ENCODE measurements at places on chromosomes 11 and 22. TPM values are rescaled to one million over a fixed set of nuclear protein-coding genes. Genes with fewer than 3 reads are reported as not detected.
A peak's percentile ranks its signal among the peaks of the same experiment; 100 is the strongest.

The GAS2L1 gene
- total RNA-seq: 8.2 TPM

DNA sequence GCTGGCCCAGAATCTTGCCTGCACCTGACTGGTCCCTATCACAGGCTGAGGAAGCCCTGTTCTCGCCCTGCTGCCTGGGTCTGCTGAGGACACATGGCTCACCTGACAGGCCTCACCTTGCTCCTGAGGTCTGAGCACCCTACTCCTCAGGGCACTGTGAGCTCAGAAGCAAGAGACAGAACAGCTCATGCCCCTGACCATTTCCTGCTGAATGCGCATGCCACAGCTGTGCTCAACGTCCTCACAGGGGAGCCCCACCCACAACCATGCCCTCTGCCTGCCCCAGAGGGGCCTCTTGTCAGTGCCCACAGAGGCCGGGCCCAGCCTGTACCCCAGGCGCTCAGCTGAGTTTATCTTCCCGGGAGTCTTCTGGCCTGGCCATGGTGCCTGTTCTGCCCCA lies 2.8 kb upstream of the TSPO start:
- no peak for DNase-seq

- DNase-seq: no peak
These were observed 78.8 kb downstream of the DDIAS start for GRCh38 chr11:82980292-82980691.

DNA sequence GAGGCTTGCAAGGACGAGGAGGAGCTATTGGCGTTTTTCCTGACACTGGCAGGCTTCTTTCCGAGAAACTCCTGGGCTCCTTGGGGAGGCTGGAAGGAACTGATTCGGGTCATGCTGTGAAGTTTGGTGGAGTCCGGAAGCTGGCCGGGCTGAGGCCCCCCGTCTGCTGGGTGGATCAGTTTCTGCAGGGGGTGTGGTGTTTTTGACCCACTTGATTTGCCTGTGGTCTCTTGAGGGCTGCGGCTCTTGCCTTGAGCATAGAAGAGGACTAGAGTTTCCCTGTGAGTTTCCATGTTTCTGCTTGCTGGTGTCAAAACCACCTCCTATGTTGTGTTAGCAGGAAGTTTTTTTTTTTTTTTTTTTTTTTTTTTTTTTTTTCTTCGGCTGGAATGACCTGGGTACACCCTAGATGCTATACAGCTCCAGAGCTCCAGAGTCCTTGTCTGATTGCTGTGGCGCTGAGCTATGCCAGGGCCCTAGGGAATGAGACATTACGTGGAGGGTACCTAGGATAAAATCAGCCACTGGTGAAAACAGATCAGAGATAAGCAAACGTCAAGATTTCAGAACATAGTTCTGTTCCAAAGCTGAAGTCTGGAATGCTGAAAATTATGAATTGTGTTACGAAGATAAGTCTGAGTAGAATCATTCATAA lies 728 bp downstream of the TBC1D22A start:
- peak; percentile 70 for DNase-seq

The SCO2 gene
- 1.0 TPM for total RNA-seq

DNA sequence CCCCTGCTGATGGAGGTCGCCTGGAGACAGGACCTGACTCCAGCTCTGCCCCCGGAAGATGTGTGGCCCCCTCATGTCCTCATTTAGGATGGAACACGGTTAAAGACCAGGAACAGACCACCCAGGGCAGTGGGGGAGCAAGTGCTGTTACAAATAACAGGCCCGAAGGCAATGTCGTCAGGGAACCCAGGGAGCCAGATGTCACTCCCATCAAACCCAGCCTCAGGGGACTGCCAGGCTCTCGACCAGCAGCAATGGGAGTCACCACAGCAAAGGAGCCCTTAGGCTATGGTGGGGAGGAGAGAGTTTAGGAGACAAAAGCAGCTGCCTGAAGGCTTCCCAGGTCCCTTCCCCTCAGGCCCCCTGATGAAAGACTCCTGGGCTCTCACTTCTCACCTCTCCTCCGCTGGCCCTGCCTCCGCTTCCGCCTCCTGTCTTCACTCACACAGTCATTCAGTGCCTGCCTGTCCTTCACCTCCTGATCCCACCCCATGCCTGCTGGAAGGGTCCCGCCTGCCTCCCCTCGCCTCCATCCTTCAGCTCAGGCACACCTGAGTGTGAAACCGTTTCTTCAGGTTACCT lies 4.4 kb downstream of the RPS19BP1 start:
- DNase-seq: no peak

- DNase-seq: no peak
These were observed 67.8 kb downstream of the RBFOX2 start for GRCh38 chr22:35960854-35961253.

The ABTB2 gene
- total RNA-seq: 8.8 TPM

- DNase-seq: no peak
These were observed 64.6 kb upstream of the ADSL start for GRCh38 chr22:40281717-40282116.

- no peak for DNase-seq
These were observed 36.4 kb upstream of the BID start for GRCh38 chr22:17810570-17811116.

DNA sequence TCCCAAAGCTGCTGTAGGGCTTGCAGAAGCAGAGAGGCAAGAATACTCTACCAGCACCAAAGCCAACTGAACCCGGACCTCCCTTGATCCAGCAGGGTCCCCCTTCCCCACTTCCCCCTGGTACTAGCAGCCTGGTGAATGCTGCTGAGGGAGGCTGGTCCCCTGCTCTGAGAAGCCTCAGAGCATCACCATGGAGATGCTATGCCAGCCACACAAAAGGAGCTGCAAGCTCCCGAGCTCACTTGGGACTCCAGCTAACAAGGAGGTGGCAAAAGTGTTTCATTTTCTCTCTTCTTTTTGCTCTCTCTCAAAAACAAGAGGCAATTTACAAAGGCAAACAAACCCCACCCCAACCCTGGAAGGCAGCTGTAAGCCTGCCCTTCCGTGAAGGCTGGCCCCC lies 509.8 kb downstream of the BUD13 start:
- DNase-seq: no peak

DNA sequence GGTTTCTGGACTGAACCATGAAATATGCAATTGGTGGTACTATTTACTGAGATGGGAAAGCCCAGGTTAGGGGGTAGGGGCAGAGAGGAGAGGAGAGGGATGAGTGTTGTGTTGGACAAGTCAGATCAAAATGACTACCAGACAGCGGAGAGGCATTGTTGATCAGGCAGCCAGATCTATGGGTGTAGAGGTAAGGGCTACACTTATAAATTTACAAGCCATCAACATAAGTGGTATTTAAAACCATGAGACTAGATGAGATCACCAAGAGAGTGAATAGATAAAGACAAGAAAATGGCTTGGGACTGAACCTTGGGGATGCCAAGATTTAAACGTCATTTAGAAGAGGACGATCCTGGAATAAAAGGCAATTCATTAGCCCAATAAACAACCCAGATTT lies 123.4 kb downstream of the NXPE2 start:
- DNase-seq: no peak

DNA sequence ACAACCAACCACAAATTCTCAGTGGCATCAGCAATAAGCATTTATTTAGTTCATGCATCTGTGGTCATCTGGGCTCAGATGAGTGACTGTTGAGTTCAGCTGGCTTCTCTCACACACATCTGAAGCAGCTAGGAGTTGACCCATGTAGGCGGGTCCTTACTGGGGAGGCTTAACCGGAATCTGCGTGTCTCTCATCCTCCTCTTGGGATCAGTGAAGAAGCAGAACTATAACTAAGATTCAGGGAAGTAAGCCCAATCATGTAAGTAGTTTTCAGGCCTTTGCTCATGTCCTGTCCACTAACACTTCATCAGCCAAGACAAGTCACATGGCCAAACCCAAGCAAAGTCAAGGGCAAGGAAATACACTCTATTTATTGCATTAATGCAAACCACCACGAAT lies 236.2 kb downstream of the C11orf87 start:
- no peak for DNase-seq
